ENCODE measurements at places on chromosomes 6 and 20.
A peak's percentile ranks its signal among the peaks of the same experiment; 100 is the strongest.

DNA sequence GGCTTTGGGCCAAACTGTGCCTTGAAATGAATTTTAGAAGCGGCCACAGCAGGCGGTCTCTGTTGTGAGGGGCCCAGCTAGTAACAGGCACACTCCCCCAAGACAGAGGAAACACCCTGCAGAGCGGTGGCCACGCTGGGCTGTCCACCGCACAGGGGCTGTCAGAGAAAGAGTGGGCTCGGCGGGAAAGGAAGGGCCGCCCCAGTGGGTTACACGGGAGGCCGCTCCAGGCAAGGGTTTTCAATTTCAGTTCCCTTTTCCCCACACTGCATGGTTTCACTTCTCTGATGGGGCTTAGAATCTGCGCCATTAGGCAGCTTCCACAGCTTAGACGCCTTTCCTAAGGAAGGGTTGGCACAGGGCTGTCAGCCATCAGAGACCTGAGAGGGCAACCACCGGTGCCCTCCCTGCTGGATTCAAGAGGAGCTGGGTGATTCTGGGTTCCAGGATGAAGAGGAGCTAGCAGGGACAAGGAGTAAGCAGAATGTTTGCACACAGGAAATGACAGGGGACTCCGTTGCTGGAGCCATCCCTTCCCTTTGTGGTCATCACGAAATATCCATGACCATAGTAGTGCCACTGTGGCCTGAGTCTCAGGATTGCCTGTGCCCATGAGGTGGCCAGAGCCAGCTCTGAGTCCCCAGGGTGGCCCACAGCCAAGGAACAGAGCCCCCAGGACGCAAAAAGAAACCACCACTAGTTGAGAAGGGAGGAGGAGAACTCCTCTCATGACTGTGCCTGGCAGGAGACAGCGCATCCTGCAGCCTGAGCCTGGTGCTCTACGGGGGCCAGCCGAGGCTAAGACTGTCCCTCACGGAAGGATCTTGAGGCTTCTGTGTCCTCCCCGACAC is 282.7 kb downstream of the NRN1 start:
- no peak for DNase-seq

DNA sequence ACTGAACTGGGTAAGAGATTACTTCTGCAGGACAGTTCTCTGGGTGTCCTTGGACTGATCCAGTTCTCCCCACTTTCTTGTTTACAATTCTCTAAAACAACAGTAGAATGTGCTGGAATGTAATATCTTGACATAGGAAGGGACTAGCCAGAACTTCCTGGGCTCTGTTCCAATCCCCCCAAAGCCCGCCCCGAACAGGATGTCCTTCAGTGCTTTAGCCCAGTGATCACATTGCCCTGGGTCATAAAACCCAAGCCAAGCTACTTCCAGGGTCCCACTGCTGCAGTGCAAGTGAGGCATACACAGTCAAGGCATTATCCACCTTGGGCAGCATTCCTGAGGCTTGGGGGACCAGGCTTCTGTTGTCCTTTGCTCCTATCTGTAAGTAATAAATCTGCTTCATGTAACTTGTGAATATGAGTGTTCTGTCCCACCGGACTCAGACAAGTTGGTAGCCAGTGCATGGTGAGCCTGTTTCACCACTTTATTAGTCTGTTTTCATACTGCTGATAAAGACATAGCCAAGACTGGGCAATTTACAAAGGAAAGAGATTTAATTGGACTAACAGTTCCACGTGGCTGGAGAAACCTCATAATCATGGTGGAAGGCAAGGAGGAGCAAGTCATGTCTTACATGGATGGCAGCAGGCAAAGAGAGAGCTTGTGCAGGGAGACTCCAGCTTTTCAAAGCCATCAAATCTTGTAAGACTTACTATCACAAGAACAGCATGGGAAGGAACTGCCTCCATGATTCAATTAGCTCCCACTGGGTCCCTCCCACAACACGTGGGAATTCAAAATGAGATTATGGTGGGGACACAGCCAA is 23.5 kb downstream of the FITM2 start:
- DNase-seq = no peak

GRCh38 chr20:18137412-18138265 is at the start of the genes KAT14 and PET117:
TSS of gene KAT14 (plus strand) at chr20:18137863. CDS start at chr20:18142661, 4,798 bp downstream.
TSS of gene PET117 (plus strand) at chr20:18137863. CDS start at chr20:18137956, 93 bp downstream.
- DNase-seq = peak; percentile 84

GRCh38 chr6:159862103-159862502 is 28.7 kb upstream of the MAS1 start:
- DNase-seq = no peak

GRCh38 chr6:164947164-164947563 is 362.2 kb downstream of the C6orf118 start:
- DNase-seq = no peak

GRCh38 chr6:77456531-77457248 is 6.6 kb downstream of the HTR1B start:
- DNase-seq = peak; percentile 99

GRCh38 chr6:142408409-142408808 is 106.6 kb downstream of the ADGRG6 start:
- no peak for DNase-seq

DNA sequence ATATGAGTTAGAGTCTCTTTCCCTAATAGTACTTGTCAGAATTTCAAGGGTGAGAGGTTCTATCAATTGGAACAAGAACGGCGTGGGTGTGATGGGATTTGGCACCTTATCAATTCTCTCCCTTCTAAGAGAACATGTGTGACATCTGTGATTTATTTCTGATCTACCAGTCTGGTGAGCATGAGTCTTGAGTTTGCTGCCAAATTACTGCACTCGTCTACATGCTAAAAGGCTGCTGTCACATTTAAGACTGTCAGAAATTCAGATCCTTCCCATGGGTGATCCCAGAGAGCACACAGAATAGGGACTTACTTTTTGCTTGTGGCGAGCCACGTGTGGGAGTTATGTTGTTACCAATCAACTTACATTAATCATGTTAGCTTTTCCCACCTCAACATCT is 370.2 kb upstream of the SASH1 start:
- no peak for DNase-seq

- DNase-seq = no peak
Observed at GRCh38 chr6:96162711-96163120, 146.9 kb downstream of the FUT9 start.

GRCh38 chr6:44561060-44561623 is 173.6 kb downstream of the CDC5L start:
- DNase-seq = no peak

GRCh38 chr6:51618563-51618962 is 468.9 kb downstream of the PKHD1 start:
- DNase-seq = no peak

DNA sequence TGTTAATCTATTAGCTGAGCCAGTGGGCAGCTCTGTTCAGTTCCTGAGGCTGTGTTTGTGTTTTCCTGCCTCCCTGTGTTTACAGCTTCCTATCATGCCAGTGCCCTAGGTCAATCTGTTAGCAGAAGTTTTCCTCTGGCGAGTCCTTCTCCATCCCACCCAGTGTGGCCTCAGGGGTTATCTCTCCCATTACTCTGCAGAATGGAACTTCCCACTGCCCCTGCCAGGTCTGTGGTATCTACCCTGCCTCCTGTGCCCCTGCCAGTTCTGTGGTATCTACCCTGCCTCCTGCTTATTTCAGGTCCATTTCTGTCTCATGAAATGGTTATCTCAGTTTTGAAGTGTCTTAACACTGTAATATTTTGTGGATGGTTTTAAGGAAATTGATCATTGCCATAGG is 63.1 kb downstream of the SLX4IP start:
- no peak for DNase-seq

DNA sequence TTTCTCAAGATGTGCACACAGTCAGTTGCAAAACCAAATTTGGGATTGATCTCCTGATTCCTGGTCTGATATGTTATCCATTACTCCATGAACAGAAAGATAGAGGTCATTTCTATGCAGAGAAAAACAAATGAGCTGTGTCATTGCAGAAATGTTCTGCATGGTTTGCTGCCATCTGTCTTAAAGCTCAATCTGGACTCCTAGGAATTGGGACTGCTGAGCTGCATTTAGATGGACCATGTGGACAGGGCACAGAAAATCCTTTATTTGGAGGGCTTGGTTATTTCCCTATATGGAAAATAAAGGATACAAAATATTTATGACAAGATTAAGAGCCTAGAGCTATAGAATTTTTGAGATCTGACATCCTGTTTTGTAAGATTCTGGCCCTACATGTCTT is 91.3 kb downstream of the ADGRB3 start:
- DNase-seq = no peak

All from AG04450 (cell line).